ENCODE measurements at places on chromosomes 1 and 21. TPM values are rescaled to one million over a fixed set of nuclear protein-coding genes. Genes with fewer than 3 reads are reported as not detected.

Gene IL12RB2
- 3.8 TPM for polyA plus RNA-seq

Gene TENT5C
- not detected for polyA plus RNA-seq

Gene PPM1J
- 24.7 TPM for polyA plus RNA-seq

Gene MAP3K7CL
- not detected for polyA plus RNA-seq

Gene ICOSLG
- 0.19 TPM for polyA plus RNA-seq

Gene GPX7
- polyA plus RNA-seq = 4.5 TPM

Gene S100A1
- polyA plus RNA-seq = not detected

Gene C1orf87
- not detected for polyA plus RNA-seq

Gene COL11A1
- polyA plus RNA-seq = 2.6 TPM

Gene ZNF281
- 17.5 TPM for polyA plus RNA-seq

Gene EPS8L3
- not detected for polyA plus RNA-seq

Gene CRB1
- polyA plus RNA-seq = 2.7 TPM

Gene OR6N2
- not detected for polyA plus RNA-seq

Gene RNASEL
- 5.5 TPM for polyA plus RNA-seq

Gene TNFAIP8L2
- not detected for polyA plus RNA-seq

Gene PDE9A
- polyA plus RNA-seq = 73.8 TPM

Gene CTBS
- 7.0 TPM for polyA plus RNA-seq

Gene GJA4
- polyA plus RNA-seq = not detected

Gene HSD11B1
- not detected for polyA plus RNA-seq

Gene TMPRSS3
- polyA plus RNA-seq = 5.2 TPM

Gene NPR1
- polyA plus RNA-seq = 1.7 TPM

Gene PGLYRP3
- polyA plus RNA-seq = not detected

Gene FMN2
- 57.5 TPM for polyA plus RNA-seq

Gene TSTD1
- 35.1 TPM for polyA plus RNA-seq

Gene RSRP1
- polyA plus RNA-seq = 77.5 TPM

Measured in Purkinje cell (primary cell).